Cortex of kidney (tissue), 1 donor: ENCODE measurements at places on chromosomes 6 and 20.

- DNase-seq = no peak
These were observed 27.4 kb upstream of the BMP5 start for GRCh38 chr6:55902796-55903195.

- no peak for DNase-seq
These were observed 72.6 kb upstream of the THBS2 start for GRCh38 chr6:169326067-169326799.

DNA sequence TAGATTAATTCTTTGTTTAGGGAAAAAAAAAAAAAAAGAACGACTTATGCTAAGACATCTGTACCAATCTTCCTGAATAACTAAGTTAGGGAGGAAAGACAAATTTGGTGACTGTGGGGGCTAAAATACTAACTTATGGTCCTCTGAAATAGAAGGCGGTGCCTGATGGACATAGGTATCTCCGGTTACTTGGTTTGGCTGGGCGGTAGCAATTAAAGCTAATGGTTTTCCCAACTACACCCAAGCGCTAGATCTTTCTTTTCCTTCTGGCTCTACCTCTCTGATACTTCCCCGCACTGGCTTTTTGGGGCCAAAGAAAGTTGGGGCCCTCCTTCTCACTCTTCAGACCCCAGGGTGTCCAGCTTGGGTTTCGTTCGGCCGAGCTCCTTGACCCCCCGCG lies 1.0 kb upstream of the RBM24 start:
- DNase-seq = no peak

DNA sequence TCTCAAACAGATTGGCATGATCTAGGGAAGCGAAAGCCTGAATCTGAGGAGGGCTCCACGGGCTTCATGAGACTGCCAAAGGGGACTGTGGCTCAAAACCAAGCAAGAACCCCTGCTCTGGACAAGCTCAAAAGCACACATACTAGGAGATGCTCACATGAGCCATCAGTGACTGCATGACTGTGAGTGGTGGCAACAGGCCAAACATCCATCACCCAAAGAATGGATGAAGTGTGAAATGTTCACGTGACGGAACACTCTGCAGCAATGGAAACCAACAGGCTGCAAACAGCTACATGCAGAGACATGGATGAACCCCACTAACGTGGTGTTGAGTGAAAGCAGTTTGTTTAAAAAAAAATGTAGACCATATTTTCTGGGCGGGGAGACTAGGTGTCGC lies 136.3 kb downstream of the PREX1 start:
- no peak for DNase-seq

DNA sequence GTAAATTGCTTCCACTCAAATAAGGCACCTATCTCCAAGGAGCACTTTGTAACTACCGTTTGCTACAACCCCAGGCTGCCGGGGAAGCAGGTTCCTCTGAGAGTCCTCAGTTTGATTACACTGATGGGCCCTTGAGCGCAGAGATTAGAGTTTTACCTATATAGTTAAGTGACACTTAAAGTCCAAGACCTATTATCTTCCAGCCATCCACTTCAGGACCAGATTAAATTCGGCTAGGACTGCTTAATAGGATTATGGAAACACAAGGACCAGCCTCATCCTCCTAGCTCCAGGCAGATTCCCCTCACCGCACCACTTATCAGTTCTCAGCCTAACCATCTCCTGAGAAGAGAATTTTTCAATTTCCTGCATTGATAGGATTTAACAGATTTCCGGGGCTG lies 64.7 kb upstream of the TIAM2 start:
- no peak for DNase-seq

GRCh38 chr6:5158180-5158579 lies 73.0 kb downstream of the PPP1R3G start:
- DNase-seq = no peak

DNA sequence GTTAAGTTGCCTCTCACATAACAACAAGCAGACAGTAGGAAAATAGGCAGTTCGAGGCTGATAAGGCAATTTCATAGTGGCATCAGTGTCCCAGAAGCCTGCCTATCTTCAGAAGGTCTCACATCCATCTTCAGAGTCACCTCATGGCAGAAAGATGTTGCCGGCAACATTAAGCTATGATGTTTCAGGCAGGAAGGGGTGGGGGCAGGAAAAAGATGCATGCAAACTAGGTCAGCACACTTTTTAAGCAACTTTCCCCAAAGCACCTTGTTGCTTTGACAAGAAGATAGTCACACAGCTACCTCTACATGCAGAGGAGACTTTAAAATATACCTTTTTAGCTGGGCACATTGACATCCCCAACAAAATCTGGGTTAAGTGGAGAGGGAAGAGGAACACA lies 43.2 kb upstream of the SMIM8 start:
- DNase-seq = no peak

- DNase-seq = no peak
These were observed 144.6 kb upstream of the AGPAT4 start for GRCh38 chr6:161418463-161418945.

- DNase-seq = no peak
These were observed 320.1 kb downstream of the TAF4 start for GRCh38 chr20:61745397-61746146.

DNA sequence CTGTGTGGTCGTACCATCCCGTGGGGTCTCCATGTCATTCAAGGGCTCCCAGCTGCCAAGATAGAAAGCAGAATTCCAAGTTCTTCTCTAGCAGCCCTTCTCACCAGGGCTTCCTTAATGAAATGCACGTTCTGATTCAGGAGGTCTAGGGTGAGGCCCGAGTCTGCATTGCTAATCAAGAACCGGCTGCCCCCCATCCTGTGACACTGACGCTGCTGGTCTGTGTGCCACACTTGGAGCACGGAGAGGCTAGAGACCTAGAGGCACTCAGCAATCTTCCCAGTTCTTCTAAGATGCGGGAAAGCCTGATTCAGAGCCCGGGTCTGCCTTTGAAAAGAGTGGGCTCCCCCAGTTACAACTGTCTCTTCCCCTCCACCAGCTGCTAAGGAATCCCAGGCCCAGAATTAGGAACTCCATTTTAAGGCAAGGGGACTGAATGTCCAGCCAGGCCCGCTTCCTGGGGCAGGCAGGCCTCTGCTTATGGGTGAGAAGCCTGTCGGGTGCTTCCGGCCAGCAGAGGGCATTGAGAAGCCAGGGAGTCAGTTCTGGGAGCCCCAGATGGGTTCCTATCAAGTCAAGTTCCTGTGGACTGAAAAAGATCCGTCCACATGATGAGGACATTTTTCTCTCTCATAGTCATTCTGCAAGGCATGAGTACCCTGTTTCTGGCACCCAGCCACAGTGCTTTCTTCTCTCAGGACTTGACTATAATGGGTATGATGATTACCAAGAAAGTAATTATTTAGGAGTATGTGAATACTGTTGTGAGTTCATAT lies 69.8 kb upstream of the RIN2 start:
- DNase-seq = no peak

GRCh38 chr6:144951730-144952437 lies 666.7 kb downstream of the UTRN start:
- DNase-seq = no peak

- no peak for DNase-seq
These were observed 9.4 kb upstream of the DSTN start for GRCh38 chr20:17560344-17561074.

DNA sequence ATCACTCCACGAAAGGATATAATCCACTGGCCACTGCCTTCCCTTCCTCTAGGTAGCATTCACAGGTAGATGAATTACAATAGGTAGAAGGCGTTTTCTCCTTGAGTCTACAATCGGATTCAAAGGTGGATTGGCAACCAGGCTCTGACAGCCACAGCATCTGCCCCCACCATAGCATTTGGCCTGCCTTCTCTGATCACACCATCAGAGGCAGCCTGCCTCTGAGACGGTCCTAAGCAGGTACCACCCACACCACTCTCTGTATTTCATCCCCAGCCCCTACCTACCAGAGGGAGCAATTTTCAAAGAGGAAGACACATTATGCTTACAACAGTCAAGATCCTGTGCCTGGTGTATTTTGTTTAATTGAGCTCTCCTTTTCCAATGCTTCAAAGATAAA lies 210.5 kb upstream of the SPTLC3 start:
- no peak for DNase-seq

GRCh38 chr20:35771367-35771688 lies 487 bp upstream of the PHF20 start:
- no peak for DNase-seq

DNA sequence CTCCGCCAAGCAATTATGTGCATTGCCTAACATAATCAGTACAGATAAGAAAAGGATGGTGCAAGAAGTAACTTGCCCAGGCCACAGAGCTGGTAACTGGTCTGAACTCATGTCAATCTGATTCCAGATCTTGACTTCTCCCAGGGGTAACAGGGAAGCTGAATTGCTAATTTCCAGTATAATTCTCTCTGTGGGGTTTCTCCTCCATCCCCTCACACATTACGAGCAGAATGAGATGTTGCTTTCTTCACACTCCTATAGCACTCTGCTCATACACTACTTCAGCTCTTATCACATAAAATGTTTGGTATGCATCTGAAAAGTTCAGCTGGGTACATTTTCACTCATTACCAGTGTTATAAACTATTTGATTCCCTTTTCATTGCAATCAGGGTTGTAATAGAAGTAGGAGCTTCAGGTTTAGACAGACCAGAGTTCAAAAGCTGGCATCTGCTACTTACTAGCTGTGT lies 24.0 kb upstream of the LRRC1 start:
- DNase-seq = no peak

DNA sequence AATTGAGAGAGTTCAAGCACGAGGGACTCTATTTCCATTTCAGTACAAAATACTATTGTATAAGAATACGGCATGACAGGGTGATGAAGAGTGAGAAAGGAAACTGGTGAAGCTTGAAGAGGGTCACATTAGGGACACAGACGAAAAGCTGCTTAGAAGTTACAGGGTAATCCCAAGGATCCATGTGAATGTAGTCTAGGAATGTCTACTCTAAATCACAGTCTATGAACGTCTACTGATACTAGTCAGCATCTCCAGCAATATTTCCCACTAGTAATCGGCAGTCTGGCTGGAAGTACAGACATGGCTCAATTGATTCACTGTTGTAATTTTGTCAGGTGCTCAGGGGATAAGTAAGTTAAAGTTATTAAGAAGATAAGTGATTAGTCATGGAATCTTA lies 156.4 kb downstream of the ASCC3 start:
- no peak for DNase-seq

DNA sequence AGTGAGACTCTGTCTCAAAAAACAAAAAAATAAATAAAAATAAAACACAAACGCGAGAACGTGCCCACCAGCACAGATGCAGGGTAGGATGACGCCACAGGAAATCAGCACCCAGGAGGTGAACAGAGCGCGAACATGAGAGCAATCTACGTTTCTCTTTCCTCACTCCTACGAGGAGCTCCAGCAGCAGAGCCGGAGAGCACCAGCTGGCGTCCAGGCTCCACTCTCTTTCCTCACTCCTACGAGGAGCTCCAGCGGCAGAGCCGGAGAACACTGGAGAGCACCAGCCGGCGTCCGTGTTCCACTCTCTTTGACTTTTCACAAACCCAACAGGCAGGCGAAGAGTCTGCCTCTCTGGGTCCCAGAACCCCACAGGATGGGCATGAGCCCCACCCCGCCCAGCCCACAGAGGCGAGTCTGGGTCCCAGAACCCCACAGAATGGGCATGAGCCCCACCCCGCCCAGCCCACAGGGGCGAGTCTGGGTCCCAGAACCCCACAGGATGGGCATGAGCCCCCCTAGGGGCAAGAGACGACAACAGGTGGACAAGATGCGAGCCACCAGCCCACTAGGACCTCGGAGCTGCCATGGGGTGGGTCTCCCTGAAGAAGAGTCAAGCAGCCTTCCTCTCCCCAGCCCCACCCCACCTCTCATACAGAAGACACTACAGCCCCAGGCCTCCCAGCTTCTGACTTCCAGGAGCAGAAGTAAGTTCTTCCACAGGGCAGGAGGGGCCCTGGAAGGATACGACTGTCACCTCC lies 20.2 kb downstream of the ZBTB46 start:
- no peak for DNase-seq

DNA sequence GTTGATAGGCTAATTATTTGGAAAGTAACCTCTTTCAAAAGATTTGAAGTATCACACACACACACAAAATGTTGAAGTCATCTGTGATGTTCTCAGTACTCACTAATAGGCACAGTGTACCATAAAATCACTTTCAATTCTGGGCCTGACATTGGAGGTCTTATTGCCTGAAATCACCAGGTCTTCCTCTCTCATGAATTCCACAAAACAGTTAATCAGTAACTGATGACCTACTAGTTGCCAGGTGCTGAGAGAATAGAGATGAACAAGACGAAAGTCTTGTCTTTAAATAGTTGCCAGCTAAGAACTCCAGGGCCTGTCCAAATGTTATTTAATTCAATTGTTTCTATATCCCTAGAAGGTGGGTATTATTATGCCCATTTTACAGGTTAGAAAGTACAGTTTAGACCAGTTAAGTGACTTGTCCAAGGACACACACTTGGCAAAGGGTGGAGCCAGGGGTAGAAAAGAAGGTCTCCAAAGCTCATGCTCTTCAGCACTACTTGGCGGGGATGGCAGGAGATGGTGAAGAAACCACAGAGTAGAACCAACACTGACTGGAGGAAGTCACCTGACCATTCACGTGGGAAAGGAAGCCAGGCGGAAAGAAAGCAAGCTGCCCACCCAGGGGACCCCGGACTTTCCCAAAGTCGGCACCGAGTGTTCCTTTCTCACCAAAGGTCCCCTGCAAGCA lies 116.4 kb downstream of the KIF6 start:
- DNase-seq = no peak

DNA sequence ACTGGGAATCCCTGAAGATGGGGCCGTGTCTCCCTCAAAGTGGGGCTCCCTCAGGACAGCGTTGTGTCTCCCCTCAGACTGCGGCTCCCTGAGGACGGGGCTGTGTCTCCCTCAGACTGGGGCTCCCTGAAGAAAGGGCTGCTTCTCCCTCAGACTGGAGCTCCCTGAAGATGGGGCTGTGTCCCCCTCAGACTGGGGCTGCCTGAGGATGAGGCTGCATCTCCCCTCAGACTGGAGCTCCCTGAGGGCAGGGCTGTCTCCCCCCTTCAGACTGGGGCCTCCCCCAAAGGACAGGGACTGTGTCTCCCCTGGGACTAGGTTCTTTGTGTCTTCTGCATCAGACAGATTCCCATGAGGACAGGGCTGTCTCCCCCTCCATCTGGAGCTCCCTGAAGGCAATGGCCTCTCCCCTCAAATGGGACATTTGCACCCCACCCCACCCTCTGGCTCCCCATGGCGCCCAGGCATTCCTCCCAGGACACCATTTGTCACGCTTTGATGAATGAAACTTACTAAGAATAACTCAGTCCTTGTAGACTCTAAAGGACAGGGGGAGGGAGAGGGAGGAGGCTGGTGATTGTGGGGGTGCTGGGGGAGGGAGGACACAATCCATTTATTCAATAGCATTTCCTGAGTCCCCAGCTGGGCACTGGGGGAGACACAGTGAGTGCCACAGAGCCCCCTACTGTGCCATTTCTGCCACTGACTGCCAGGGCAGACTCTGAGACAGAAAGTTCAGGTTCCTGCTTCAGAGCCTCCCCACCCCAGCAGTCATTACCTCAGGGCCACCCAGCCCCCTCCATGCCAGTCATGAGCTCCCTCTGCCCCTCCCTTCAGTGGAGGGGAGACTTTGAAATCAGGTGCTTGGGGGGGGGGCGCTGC lies 122.4 kb downstream of the MRPL14 start:
- DNase-seq = no peak

DNA sequence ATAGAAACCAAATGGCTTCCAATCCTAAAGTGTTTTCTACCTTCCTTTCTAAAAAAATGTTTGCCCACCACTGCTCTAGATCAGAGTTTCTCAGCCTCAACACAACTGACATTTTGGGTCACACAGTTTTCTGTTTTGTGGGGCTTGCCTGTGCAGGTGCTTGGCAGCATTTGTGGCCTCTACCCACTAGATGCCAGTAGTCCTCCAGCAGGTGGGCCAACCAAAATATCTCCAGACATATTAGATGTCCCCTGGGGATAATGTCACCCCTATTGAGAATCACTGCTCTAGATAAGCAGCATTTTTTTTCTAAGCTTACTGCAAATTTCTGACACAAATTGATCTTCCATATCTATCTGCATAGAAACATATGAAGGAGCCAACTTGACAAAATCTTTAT lies 26.3 kb upstream of the EPM2A start:
- no peak for DNase-seq
